Stimulated activated CD4-positive, alpha-beta T cell treated with anti-CD3 and anti-CD28 coated beads, TNF-alpha, amount 100 ng/mL, for 24 hours (primary cell): ENCODE measurements at places on chromosomes 6 and 20.

DNA sequence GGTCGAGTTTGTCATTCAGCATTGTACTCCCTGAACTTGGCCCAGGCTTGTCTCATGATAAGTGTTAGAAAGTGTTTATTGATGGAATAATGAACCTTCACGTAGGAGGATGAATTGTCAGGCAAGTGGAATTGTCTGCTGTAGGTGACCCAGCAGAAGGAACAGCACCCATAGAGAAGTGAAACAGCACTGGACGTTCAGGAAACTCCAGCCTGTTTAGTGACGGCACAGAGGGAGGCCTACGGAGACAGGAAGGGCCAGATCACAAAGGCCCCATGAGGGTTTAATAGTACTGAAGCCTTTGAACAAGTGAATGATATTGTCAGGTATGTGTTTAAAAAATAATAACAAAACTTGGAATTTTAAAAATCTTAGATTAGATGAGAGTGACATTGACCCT, 2.9 kb downstream of the STX11 start:
- DNase-seq = no peak

- DNase-seq = no peak
Observed at GRCh38 chr6:18565231-18565630, 178.1 kb downstream of the RNF144B start.

GRCh38 chr20:49750611-49751396, 37.1 kb upstream of the B4GALT5 start:
- DNase-seq = no peak

- no peak for DNase-seq
Observed at GRCh38 chr20:32354592-32355416, 3.3 kb upstream of the ASXL1 start.

DNA sequence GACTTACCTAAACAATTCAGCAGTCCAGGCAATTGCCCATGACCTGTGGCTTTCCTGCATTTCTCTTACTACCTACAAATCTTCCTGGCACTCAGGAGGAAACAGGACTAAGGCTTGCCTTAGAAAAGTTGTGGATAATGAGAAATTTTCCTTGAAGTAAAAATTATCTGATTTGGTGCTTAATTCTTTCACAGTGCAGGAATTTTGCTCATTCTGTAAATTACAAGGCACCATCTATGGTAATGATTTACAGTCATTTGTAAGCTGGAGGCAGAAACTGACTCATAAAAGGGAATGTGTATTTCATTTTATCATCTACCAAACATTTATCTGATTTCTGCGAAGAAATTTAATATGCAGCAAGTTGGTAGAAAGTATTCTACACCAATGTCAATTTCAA, 211.5 kb upstream of the FKBP1C start:
- no peak for DNase-seq

DNA sequence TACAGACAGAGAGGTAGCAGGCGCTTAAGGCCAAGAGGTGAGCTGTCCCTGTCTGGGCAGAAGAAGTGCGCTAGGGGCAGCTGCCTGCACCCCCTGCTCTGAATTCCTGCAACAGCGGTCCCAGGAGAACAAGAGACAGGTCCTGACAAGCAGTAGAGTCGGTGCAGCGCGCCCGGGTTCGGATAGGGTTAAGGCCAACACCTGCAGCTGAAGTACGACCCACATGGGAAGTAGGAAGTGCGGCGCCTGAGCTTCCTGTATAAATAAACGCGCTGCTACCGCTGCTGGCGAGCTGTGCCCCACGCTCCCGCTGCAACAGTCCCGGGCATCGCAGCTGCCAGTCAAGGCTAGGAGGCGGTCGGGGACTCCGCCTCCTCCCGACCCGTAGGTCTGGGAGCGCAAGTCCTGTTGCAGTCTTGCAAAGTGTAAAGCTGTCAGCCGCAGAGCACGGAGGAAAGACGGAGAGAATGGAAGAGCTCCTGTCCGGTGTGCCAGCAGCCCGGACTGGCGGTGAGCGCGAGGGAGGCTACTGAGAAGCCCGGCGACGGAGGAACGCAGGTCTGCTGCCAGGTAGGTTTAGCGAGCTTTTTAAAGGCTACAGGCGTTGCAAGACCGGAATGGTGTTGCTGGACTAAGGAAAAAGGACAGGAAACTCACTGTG, at the start of gene RNF144B:
TSS of gene RNF144B (plus strand) at position 290 of the 661 bp plus-strand sequence. CDS start 12,185 bp downstream, outside the sequence.
- peak; percentile 32 for DNase-seq

GRCh38 chr20:25321991-25322390, 68.6 kb downstream of the ABHD12 start:
- no peak for DNase-seq

- DNase-seq = no peak
Observed at GRCh38 chr6:31285486-31285885, 13.6 kb upstream of the HLA-C start.

DNA sequence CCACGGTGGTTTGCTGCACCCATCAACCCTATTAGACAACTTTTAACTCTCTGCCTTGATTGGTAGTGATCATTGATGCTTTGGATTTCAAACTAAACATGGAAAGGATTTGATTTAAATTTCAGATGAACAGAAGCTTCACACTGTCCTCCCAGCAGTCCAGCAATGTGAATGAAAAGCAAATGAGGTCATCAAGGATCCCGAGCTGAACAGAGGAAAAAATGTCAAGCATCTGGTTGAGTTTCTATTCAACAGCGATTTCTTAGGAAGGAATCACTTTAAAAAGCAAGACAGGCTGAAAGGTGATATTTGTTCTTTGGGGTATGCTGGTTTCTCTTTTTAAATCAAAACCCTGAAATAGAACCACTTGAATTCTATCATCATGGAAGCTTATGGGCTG, 10.6 kb upstream of the SAMD3 start:
- DNase-seq = no peak

DNA sequence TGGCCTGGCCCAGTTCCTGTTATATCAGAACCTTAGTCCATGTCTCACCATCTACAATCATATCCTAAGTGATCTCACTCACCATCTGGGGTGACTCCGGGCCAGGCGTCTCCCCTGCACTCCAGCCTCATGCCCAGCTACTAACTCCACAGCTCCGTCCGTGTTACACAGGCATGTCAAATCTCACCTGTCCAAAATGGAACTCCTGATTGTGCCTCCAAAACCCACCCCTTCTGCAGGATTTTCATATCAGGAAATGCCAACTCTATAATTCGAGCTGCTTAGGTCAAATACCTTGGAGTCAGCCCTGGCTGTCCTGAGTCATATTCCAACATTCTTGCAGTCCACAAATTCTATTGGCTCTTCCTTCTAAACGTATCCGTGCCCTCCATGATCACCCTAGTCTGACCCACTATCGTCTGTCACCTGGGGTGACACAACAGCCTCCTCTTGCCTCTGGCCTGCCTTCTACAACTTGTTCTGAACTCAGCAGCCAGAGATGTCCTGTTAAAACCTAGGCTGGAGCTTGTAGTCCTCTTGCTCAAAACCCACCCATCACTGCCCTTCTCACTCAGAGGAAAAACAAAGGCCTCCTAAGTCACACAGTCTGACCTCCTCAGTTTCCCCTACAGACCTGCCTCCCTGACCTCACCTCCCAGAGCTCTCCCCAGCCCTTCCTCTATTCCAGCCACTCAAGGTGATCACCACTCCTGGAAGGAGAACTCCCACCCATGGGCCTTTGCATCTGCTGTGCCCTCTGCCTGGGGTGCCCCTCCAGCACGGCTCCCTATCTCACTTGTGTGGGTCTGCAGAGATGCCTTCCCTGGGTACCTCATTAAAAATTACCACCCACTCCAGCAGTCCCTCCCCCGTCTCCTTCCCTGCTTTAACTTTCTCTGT, 85.3 kb upstream of the SIRPA start:
- DNase-seq = no peak

- DNase-seq = no peak
Observed at GRCh38 chr6:143068001-143068400, 7.3 kb downstream of the AIG1 start.

DNA sequence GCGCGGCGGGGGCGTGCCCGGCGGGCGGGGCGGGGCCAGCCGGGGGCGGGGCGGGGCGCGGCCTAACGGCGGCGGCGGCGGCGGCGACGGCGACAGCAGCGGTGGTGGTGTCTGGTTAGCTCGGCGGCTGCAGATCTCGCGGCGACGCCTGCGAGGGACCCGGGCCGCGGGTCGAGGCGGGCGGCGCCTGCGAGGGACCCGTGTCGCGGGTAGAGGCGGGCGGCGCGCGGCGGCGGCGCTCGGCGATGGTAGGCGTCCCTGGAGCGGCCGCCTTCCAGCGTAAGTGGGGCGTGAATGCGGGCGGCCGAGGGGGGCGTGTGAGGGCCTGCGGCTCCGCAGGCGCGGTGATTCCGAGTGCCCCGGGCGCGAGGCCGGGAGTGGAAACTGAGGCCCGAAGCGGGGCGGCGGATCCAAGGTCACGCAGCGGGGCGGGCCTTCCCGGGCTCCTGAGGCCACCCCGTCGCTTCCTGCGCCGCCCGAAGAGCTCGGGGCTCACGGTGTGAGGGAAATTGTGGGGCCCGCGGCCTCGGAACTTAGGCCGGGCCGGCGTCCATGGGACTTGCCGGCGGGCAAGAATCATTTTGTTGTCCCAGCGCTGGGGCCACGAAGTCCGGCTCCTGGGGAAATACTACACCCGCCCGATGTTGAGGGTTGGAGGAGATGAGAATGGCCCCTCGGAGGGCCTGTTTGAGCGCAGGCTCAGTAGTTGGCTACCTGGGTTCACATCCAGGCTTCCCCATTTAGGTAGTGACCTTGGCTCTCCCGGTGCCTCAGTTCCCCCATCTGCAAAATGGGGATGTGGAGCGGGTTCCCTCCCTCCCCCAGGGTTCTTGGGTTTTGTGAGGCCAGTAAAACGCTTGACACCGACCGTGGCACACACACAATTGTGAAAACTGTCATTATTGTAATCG, at the start of gene CBFA2T2:
TSS of gene CBFA2T2 (plus strand) at position 74 of the 911 bp plus-strand sequence. CDS start at position 246, 172 bp downstream.
- DNase-seq = no peak

GRCh38 chr20:8504030-8504429, 372.0 kb downstream of the PLCB1 start:
- no peak for DNase-seq

- DNase-seq = no peak
Observed at GRCh38 chr6:164066335-164066734, 651.8 kb downstream of the QKI start.

- no peak for DNase-seq
Observed at GRCh38 chr6:2935566-2936291, 32.6 kb upstream of the SERPINB9 start.

GRCh38 chr6:125197795-125198269, 44.3 kb downstream of the TPD52L1 start:
- no peak for DNase-seq
